ENCODE measurements at places on chromosomes 4 and X. TPM values are rescaled to one million over a fixed set of nuclear protein-coding genes. Genes with fewer than 3 reads are reported as not detected.

The NAT8L gene
- total RNA-seq = 7.3 TPM

The NSG1 gene
- 0.09 TPM for total RNA-seq

DNA sequence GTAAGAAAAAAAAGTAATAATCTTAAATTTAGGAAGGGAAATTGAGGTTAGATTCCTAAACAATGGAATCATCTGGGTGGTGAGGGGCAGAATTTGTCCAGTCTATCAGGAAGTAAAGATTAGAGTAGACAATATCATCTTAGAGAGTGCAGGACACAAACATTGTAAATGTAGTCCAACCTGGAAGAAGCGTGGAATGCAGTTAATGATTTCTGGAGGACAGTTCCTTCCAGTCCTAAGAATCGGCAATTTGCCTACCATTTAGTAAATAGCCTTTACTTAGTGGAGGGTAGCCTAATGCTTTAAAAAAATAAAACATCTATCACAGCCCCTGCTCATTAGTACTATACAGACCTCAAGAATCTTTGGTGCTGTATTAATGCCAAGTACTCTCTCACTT, 147.5 kb upstream of the TTC29 start:
- H3K4me3 ChIP-seq = no peak overlapping the region
- H3K36me3 ChIP-seq = no peaks in the 10 kb centered on the region
- no peaks in the 10 kb centered on the region for H3K4me1 ChIP-seq
- no peak overlapping the region for H3K27ac ChIP-seq
- no peak for DNase-seq

- DNase-seq = no peak
- no peaks in the 10 kb centered on the region for H3K36me3 ChIP-seq
- no peak overlapping the region for H3K27ac ChIP-seq
- H3K4me1 ChIP-seq = peaks cover 2% of the 10 kb centered on the region
- H3K4me3 ChIP-seq = no peak overlapping the region
- H3K27me3 ChIP-seq = peaks cover 9% of the 10 kb centered on the region
These were observed 137.3 kb downstream of the MGST2 start for GRCh38 chr4:139802931-139803330.

GRCh38 chrX:126836186-126836585, 16.7 kb downstream of the PRR32 start:
- H3K4me1 ChIP-seq = no peaks in the 10 kb centered on the region
- H3K27me3 ChIP-seq = no peaks in the 10 kb centered on the region
- H3K36me3 ChIP-seq = no peaks in the 10 kb centered on the region
- DNase-seq = no peak
- H3K27ac ChIP-seq = no peak overlapping the region

DNA sequence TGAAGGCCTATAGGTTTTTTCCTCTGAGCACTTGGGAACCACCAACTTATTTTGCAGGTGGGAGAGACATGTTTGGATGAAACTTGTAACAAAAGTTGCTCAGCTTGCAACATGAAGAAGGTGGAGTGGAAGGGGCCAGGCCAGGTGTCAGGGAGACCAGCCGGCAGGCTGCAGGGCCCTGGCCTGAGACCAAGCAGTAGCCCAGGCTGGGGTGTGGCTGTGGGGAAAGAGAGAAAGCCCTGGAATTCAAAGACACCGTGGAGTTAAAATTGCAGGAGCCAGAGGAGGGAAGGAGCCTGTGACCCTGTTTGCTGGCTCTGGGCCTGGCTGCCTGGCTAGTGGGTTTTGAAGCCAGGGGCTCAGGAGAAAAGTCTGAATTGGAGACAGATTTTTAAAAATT, 43.4 kb downstream of the EFNB1 start:
- no peaks in the 10 kb centered on the region for H3K36me3 ChIP-seq
- H3K27ac ChIP-seq = no peak overlapping the region
- DNase-seq = no peak
- H3K27me3 ChIP-seq = no peaks in the 10 kb centered on the region

DNA sequence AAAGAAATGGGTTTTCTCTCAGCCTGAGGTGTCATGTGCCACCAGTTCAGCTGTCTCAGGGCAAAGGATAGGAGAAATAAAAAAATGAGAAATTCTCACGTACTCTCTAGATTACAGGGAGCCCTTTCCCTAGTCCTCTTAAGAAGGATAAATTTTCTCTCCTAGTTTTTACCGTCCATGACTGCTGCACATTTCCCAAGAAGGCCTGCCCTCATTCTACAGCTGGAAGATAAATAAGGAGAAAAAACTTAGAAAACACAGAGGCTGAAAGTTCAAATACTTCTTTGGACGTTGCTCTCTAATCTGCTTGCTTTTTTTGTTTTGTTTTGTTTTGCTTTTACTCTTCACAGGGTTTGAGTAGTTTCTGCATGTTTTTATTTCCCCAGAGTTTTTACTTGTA, 211.9 kb downstream of the DCAF12L2 start:
- no peak overlapping the region for H3K4me3 ChIP-seq
- no peaks in the 10 kb centered on the region for H3K4me1 ChIP-seq
- DNase-seq = no peak
- no peaks in the 10 kb centered on the region for H3K27me3 ChIP-seq
- no peak overlapping the region for H3K27ac ChIP-seq
- no peaks in the 10 kb centered on the region for H3K36me3 ChIP-seq

GRCh38 chr4:181541396-181541795, 701.8 kb upstream of the TENM3 start:
- H3K4me1 ChIP-seq = no peaks in the 10 kb centered on the region
- H3K4me3 ChIP-seq = no peak overlapping the region
- H3K27ac ChIP-seq = no peak overlapping the region
- H3K36me3 ChIP-seq = no peaks in the 10 kb centered on the region
- DNase-seq = no peak

DNA sequence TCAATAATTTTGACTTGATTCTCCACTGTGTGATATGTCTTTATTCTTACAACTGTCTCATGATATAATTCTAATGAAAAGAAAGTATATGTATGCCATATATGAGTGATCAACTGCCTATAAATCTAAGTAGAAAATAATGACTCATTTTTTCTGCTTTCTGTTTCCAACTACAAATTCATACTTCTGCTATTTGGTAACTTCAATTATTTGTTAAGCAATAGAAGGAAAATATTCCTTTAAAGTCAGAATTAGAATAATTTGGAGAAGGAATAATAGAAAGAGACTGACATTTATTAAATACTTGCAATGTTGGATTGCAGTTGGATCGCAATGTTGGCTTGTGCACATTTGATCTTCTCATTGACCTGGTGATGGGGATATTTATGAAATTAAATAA, 204.2 kb upstream of the PACRGL start:
- no peaks in the 10 kb centered on the region for H3K4me1 ChIP-seq
- H3K36me3 ChIP-seq = no peaks in the 10 kb centered on the region
- H3K27me3 ChIP-seq = no peaks in the 10 kb centered on the region
- no peak for DNase-seq
- H3K4me3 ChIP-seq = no peak overlapping the region

DNA sequence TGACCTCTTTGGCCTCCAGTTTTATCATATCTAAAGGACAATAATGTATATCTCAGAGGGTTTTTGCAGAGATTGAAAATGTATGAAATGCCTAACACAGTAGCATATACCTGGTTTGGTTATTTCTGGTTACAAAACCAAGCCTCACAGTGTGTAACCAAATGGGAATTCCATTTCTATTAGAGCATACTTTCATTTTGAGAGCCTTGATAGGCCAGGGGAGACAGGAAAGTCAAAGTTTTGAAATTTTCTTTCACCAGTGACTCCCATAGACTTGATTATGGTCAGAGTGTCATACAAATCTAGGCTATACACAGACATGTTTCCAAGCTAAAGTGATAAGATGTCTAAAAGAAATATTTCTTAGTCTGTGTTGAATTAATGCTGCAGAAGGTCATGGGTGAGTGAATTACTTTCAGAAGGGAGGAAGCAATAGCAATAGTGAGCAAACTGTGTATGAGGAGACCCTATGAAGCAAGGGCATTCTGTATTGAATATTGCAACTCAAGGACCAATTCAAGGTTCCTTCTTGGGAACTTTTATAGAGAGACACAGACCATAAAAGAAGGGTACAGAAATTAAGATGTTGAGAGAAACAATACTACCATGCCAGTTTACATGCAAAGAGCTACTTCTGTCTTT, 151.1 kb downstream of the PDE5A start:
- no peaks in the 10 kb centered on the region for H3K27me3 ChIP-seq
- no peak overlapping the region for H3K27ac ChIP-seq
- peaks cover 49% of the 10 kb centered on the region for H3K36me3 ChIP-seq
- no peak overlapping the region for H3K4me3 ChIP-seq

GRCh38 chrX:44550563-44550962, 7.9 kb upstream of the FUNDC1 start:
- H3K27ac ChIP-seq = no peak overlapping the region
- no peak overlapping the region for H3K4me3 ChIP-seq
- no peak for DNase-seq
- H3K4me1 ChIP-seq = no peaks in the 10 kb centered on the region
- no peaks in the 10 kb centered on the region for H3K27me3 ChIP-seq

GRCh38 chr4:172998527-172999469, 169.8 kb upstream of the GALNT7 start:
- no peak overlapping the region for H3K4me3 ChIP-seq
- DNase-seq = no peak
- no peaks in the 10 kb centered on the region for H3K4me1 ChIP-seq
- no peaks in the 10 kb centered on the region for H3K36me3 ChIP-seq
- H3K27me3 ChIP-seq = peaks cover 7% of the 10 kb centered on the region

GRCh38 chr4:86366920-86367319, 7.1 kb upstream of the MAPK10 start:
- no peak overlapping the region for H3K27ac ChIP-seq
- H3K36me3 ChIP-seq = no peaks in the 10 kb centered on the region
- H3K27me3 ChIP-seq = peaks cover 2% of the 10 kb centered on the region
- H3K4me3 ChIP-seq = no peak overlapping the region
- no peaks in the 10 kb centered on the region for H3K4me1 ChIP-seq
- no peak for DNase-seq

GRCh38 chr4:3688018-3688998, 77.9 kb upstream of the ADRA2C start:
- no peaks in the 10 kb centered on the region for H3K36me3 ChIP-seq
- no peak overlapping the region for H3K4me3 ChIP-seq
- H3K4me1 ChIP-seq = no peaks in the 10 kb centered on the region
- H3K27ac ChIP-seq = no peak overlapping the region

DNA sequence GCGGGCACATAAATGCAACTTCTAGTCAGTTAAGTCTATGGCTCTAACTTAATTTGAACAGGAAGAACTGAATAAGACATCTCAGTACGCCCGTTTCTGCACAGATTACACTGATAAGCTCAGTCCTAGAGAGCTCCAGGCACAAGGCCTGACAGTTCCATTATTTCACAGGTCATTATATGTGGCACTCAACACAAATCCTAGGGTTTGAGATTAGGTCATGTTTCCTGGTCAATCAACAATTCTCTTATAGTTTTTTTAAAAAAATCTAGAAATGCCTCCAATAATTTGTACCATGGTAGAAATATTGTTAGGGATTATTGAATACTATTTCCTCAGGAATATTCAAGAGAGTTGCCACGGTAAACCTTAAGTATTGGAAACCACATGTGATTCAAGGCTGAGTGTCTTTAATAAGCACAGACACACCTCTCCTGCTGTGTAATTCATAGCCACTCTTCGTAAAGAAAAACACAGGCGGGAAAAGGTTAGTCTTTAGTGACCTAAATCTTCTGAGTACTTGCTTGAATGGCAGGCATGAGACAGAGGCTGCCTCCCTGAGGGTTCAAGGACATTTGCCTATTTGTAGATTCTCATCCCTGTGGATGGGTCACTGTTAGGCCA, 342.9 kb upstream of the ADGRL3 start:
- no peak for DNase-seq
- no peaks in the 10 kb centered on the region for H3K27me3 ChIP-seq
- H3K27ac ChIP-seq = no peak overlapping the region
- no peak overlapping the region for H3K4me3 ChIP-seq
- no peaks in the 10 kb centered on the region for H3K4me1 ChIP-seq

All from activated CD4-positive, alpha-beta T cell treated with anti-CD3 and anti-CD28 coated beads, Interleukin-2, amount 10 ng/mL, durations not matched to agents 24 days and 14 days (primary cell).